Vagina (tissue), 2 donors: ENCODE measurements at places on chromosomes 4 and X.

- DNase-seq: no peak
Measured at GRCh38 chr4:94791701-94792100, 33.9 kb downstream of the BMPR1B start.

DNA sequence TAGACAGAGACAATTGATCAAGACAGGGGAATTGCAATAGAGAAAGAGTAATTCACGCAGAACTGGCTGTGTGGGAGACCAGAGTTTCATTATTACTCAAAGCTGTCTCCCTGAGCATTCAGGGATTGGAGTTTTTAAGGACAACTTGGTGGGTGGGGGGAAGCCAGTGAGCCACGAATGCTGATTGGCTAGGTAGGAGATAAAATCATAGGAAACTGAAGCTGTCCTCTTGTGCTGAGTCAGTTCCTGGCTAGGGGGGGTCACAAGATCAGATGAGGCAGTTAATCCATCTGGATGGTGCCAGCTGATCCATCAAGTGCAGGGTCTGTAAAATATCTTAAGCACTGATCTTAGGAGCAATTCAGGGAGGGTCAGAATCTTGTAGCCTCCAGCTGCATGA is 358.6 kb downstream of the GPM6A start:
- DNase-seq: no peak

- DNase-seq: no peak
Measured at GRCh38 chrX:154827194-154828015, 7.1 kb downstream of the SMIM9 start.

DNA sequence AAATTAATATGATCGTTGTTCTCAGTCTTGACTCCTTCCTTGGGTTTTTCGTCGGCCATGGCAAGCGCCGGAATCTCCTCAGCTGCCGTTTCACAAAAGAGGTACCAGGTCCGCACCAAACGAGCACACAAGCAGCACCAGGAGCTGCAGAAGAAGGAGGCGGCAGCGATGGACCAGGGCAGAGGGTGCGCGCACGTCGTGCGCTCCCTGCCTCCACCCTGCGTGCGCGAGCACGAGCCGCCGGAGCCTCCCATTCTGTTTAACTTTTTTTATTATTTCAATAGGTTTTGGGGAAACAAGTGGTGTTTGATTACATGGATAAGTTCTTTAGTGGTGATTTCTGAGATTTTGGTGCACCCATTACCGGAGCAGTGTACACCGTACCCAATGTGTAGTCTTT is 158.2 kb downstream of the PLS3 start:
- DNase-seq: no peak

DNA sequence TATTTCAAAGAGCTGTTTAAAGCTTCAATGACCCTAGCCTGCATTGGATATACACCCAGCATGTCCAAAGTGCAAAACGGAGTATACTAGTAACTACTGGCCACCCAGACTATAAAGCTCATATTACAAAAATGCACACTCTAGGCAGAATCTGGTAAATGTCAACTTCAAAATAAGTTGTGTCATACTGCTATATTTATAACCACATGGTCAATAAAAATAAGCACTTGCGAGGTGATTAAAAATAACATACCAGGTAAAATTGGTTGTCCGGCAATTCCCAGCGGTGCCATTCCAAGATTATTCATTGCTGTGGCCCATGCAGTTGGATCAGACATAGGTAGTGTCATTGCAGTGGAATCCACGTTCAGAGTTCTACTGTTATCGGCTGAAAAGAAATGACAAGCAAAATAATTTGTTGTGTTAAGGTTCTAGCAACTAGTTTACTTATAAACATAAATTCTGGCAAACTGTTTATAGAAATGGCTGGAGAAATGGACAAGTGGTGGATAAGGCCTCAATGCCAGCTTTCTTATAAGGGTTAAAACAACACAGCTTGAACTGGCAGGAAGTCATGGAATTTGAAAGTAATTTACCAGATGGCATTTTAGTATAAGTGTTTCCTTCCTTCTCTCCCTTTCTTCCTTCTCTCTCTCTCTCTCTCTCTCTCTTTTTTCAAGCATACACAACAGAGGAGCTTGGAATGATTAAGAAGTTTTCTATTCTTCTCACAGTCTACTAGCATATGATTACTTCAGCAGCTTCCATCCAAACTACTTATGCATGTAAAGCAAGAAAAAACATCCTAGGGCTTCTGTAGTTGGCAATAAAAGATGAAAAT is 199.9 kb downstream of the ENOX2 start:
- no peak for DNase-seq

- no peak for DNase-seq
Measured at GRCh38 chr4:101439926-101440325, 92.6 kb upstream of the PPP3CA start.

- no peak for DNase-seq
Measured at GRCh38 chr4:76447393-76447851, 12.4 kb downstream of the SHROOM3 start.

DNA sequence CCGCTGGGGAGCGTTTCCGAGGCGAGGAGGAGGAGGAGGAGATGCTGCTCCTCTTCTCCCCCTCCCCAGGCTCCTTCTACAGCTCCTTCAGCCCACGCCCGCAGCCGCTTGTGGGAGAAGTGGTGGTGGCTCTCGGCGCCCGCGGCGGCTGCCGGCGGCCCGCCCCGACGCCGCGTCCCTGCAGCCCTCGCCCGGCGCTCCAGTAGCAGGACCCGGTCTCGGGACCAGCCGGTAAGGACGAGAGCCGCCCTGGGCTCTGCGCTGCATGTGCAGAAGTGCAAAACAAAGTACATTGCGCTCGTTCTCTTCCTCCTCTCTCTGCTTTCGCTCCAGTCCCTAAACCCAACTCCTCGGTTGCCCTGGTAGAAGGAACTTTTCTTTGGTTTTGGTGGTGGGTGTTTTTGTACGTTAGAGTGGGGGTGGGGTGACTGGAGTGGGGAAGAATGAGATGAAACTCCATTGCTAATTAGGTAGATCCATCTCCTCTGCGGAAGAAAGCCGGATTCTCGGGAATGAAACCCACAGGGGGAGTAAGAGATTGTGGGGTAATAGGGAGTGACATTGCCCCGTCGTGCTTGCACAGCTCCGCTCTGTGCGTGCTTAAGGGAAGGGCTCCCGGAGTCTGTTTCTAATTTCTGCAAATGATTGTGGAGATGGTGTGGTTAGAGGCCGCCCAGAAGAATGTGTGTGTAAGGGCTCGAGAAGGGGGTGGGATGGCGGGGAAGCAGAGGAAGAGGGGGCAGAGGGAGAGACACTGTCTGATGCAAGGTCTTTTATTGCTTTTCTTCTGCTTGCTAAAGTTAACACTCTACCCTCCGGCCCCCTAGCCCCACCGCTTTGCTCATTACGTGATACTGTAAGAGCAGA is 677 bp downstream of the PTPN13 start:
- DNase-seq: no peak

GRCh38 chr4:185108669-185109068 is 34.4 kb upstream of the SLC25A4 start:
- no peak for DNase-seq

DNA sequence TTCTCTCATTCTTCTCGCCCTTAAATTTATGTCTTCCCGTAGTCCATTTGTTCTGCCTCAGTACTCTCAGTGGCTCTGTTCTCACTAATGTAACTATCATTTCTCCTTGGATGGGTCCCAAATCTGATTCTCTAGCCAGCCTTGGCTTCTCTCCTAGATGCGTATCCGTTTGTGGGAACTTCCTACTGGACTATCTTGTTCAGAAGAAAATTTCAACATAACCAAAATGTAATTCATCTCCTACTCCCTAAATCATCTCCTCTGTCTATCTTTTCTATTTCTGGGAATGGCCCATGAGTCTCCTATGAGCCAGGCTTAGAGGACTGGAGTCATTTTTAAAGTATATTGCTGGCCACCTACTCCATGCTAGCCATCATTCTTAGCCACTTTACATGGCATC is 4.4 kb upstream of the C4orf36 start:
- DNase-seq: no peak

DNA sequence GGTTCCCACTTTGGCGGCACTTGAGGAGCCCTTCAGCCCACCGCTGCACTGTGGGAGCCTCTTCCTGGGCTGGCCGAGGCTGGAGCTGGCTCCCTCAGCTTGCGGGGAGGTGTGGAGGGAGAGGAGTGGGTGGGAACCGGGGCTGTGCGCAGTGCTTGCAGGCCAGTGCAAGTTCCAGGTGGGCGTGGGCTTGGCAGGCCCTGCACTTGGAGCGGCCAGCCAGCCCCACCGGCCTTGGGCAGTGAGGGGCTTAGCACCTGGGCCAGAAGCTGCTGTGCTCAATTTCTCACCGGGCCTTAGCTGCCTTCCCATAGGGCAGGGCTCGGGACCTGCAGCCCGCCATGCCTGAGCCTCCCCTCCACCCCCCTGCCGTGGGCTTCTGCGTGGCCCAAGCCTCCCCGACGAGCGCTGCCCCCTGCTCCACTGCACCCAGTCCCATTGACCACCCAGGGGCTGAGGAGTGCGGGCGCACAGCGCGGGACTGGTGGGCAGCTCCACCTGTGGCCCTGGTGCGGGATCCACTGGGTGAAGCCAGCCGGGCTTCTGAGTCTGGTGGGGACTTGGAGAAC is 474.3 kb downstream of the MID1IP1 start:
- DNase-seq: no peak

DNA sequence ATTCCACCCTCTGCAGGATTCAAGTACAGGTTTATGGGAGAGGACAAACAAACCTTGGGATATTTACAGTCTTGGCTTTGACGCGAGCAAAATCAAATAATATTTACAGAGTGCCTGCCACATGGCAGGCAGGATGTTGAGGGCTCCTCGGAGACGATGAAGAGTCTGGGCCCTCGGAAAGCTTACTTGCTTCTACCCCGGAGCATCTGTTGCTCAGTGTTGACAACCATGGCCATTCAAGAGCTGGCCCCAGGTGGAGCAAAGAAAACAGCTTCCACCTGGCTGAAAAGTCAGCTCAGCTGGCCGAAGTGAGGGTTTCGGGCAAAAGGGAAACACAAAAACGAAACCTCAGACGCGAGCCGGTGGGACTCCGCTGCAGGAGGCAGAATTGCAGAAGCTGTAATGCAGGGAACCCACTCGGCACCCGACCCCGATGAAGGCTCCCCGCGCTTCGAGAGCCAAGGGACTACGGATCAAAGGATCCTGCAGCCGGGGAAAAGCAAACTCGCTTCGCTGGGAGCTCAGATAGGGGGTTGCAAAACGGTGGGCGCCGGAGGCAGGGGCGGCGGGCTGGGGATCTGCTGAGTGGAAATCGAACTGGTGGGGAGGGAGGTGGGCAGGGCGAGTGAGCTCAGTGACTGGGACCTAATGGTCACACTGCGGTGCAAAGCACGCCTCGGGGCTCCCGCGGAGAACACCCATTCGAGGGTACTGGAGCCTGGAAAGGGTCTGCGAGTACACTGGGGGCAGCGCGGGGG is 805 bp downstream of the ATP8A1 start:
- no peak for DNase-seq

GRCh38 chr4:184958923-184959210 is 59.4 kb upstream of the HELT start:
- no peak for DNase-seq

DNA sequence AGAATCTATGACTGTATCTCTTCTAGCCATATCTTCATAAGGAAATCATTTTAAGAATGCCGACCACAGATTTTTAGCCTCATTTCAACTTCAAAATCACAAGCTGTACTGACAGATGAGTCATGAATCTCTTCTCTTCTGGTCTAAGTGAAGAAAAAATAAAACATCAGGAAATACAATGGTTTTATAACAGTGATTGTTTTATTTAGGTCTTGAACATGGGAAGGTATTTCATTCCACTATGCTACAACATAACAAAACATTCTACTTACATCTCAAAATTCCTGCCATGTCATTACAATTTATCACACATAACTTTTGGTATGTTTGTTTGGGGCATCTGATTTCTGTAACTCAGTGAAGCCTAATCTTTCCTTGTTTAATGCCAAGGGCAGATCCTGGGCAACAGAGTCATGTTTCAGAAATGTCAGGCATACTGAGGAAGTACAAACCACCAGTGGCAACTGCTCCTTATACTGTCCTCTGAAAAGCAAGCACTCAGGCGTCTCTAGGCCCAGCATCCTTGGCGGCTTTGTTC is 325.0 kb downstream of the PDHA2 start:
- DNase-seq: no peak

DNA sequence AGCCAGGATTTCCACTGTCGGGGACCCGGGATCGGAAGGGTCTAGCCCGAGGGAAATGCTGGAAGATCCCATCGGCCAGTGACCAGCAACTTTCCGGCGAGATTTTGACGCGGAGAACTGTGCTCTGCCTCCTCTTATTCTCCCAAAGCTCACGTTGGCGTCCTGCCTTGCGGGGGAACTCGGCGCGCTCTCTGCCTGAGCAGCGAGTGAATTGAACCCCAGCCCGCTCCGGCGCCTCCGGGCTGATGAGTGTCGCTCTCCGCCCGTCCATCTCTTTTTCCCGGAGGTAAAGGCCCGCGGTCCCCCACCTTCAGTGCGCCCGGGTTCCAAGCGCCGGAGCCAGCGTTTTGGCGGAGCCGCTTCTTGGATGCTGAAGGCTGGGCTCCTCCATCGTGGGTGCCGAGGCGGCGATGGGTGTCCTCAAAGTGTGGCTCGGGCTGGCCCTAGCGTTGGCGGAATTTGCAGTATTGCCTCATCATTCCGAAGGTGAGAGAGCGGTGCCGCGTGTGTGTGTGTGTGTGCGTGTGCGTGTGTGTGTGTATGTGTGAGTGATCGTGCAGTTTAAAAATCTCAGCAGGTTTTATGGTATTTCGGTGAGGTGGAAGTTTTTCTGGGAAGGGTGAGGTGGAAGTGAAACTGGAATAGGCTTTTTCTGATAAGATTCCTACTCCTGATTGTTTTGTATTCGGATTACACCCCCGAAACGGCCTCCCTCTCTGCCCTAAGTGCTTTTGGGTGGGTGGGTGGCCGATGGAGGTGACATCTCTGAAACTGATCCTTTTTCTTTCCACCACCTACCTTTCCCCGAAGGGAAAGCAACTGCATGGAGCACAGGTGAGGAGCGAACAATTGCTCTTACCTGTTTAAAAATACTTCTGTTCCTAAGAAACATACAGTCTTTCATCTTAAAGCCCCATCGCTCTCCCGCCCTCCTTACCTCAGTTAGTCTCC is 752 bp downstream of the FRAS1 start:
- no peak for DNase-seq

DNA sequence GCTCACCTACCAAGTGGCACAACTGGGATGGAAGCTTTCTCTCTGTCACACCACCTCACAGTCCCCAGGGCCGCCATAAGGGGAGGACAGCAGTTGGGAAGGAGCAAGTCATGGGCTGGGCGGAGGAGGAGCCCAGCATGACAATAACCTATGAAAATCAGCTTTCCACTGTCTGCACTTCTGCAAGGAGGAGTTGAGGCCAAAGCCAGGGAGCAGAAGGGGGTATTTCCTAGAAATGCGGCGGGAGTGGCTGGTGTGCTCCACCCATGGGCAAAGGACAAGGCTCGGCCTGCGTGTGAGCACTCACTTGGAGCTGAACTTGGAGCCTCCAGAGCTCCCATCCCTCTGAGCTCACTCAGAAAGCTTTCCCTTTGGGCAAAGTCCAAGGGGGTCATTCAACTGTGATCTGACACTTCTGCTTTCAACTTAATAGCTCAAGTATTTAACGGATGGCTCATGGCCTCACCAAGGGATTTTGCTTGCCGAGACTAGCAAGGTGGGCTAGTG is 18.5 kb downstream of the APLN start:
- DNase-seq: no peak

GRCh38 chr4:153418558-153418957 is 47.6 kb upstream of the TMEM131L start:
- DNase-seq: no peak

- DNase-seq: no peak
Measured at GRCh38 chr4:1900087-1900433, 28.9 kb downstream of the NSD2 start.
